Hematopoietic multipotent progenitor cell treated with erythropoietin and hydrocortisone succinate and interleukin-3 and kit ligand, for 8 days (in vitro differentiated cells): ENCODE measurements at places on chromosomes 5 and 9.

DNA sequence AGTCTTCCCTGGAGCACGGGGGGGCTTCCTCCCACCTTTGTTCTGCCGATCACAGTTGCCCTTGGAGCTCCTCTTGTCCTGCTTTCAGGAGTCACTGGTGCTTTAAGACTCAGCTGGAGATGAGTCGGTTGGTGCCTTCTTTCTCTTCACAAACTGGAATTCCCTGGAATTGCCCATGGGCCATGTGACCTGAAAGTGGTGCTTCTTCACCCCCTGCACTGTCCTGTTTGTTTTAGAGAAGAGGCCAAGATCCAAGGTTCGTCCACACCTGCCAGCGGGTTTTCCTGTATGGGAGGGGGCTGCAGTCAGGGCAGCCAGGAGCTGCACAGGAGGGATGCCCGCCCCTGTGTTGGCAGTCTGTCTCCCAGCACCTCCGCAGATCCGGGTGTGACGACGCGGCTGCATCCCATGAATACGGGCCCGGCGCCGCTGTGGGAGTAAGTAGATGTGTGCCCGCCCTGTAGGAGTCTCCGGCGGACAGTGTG lies 9.5 kb upstream of the MRPS2 start:
- no peak for DNase-seq

DNA sequence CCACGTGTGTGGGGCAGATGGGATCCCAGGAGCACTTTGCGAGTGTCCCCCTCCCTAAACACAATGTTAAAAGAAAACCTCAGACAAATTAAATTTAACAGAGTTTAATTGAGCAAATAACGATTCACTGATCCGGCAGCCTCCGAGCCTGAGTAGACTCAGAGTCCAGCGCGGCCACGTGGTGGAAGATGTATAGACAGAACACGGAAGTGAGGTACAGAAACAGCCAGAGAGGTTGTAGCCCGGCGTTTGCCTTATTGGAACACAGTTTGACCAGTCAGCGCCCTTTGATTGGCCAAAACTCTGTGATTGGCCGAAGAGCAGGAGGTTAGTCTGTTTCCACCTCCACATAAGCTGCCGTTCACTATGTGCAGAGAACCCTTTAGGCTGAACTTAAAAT lies 363.0 kb upstream of the IRX2 start:
- DNase-seq, result no peak

DNA sequence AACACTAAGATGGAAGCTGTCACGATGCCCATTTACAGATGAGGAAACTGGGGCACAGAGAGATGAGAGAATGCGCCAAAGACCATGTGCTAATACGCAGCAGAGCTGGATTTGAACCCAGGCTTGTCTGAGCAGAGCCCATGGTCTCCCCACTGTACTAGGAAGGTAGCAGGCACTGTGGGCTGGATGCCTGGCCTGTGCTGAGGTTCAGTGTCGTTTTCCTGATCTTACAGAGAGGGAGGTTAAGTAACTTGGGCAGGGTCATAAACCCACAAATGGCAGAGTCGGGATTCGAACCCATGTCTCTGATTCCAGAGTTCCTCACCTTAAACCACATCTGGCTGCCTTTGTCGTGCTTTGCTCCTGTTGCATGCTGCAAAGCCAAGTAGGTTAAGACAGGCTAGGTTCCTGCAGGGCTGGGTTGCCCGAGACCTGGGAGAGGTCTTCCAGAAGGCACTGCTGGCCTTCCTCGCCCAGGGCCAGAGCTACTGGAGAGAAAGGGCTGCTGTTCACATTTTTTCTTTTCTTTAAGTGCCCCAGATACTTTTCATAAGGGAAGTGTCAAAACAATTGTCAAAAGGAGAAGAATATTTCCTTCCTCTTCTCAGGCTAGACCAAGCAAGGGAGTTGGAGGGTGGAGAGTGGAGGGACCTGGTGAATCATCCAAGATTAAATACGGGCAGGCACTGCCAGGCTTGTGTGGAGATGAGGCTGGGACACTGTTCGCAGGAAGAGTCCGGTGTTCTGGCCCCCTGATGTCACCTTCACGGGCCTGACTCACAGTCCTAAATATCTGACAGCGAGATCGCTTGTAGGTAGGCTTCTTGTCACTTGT lies 3.2 kb downstream of the NEK6 start:
- DNase-seq, result peak; percentile 43

- DNase-seq, result no peak
Measured at GRCh38 chr9:27533311-27533710, 3.7 kb upstream of the MOB3B start.

DNA sequence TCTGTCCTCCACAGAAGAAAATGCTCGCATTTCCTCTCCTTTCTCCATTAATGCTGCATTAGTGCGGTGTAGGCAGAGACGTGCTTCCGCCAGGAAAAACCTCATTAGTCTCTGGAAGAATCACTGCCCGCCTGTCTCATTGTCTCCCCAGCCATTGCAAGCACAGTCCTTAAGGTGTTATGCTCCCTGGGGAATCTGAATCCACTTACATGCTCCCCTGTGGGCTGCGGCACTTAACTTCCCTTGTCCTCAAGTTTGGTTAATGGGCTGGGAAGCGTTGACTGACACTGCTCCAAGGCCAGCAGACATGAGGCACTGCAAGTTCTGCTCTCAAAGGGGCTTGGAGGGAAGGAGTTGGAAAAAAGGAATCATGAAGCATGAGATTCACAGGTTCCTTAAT lies 41.6 kb downstream of the TARS1 start:
- DNase-seq, result no peak

DNA sequence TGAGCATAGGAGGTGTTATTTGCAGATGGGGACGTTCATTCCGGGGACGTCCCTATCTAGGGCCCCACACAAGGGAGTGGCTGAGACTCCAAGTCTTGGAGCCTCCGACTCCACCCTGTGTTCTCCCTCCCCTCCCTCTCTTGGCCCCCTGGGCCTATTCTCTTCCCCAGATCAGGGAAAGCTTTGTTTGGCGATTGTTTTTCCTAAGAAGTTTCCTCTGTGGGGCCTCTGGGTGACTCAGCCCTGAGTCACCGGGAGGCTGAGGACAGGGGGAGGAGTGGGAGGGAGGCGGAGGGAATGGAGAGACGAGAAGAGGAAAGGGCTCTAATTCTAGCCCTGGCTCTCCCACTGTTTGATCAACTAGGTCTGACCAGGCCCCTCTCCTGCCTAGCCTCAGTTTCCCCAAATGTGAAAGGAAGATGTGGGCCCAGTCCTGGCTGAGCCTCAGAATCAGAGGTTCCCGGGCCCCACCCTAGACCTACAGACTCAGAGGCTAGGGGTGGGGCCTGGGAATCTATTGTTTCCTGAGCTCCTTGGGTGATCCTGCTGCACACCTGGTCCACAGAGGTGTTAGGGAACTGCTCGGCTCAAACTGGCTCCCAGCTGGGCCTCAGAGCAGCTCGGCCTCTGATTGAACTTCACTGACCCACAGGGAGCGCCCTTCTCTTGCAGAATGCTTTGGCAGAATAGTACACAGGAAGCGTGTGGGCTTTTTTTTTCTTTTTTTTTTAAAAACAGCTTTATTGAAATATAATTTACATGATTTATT lies 19.2 kb downstream of the GSN start:
- DNase-seq, result peak; percentile 92

DNA sequence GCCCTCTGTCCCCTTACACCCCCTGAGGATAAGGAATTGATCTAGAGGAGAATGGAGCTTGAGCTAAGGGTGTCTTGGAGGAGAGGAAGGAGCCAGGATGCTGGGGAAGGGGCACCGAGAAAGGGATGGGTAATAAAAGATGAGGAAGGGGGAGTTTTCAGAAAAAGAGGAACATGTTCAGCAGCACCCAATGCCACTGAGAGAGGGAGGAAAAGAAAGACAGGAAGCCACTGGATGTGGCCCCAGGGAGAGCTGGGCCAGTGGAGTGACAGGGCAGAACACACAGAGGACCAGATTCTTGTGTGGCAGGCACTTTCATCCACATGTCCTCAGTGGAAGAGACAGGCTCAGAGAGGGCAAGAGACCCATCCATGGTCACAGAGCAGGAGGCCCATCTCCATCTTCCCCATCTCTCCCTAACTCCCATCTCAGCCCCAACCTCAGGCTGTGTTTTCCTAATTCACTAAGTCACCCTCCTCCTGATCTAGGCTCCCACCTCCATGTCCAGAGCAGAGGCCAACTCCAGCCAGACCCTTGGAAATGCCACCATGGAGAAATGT lies 7.2 kb downstream of the PFN3 start:
- DNase-seq, result no peak

DNA sequence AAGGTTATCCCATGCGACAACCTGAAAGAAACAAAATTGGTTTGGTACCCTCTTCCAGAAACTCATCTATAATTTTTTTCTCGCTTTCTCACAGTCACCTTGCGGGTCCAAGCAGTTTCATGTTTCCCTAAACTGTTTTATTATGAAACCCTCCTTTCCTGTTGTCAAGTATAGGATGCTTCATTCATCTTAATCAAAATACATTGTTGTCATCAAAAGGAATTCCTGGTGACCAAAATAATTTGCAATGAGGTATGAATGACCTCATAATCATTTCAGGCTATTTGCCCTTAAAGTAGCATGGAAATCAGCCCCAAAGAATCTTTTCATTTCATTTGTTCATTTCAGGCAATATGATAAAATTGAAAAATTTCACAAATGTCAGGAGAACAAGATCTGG lies 503.0 kb downstream of the SPATA31D1 start:
- no peak for DNase-seq

- DNase-seq, result no peak
Measured at GRCh38 chr5:145068721-145069120, 766.4 kb downstream of the PRELID2 start.

DNA sequence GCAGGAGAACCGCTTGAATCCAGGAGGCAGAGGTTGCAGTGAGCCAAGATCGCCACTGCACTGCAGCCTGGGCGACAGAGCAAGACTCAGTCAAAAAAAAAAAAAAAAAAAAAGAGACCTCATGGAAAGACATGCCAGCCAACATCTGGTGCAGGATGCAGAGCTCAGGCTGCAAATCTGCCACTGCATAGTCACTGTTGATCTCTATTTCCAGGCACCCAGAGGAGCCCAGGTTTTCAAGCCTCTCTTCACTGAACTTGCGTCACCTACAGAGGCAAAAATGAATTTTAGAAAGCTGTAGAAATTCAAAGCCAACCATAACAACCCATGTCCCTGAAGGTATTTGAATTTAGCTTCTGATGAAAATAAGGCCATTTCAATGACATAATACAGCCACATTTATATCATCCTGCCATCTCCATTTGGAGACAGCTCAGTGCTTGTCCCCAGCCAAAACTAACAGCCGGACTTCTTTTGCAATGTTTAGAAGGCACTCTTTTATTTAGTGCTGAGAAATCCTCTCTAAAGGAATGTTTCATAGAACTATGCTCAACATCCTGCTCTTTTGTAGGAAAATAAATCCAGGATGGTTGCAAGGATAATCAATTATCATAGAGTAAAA lies 113.3 kb downstream of the SNX18 start:
- no peak for DNase-seq

DNA sequence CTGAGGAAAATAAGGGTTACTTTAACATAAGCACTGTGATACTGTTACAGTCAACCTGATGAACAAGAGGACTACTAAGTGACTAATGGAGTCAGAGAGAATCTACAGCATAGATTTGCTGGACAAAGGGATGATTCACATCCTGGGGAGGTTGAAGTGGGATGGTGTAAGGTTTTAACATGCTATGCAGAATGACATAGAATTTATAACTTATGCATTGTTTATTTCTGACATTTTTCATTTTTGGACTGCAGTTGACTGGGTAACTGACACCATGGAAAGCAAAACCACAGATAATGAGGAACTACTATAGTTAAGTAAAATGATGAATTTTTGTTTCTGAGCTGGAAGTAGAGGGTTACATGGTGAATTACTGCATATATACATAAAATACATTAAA lies 389.2 kb downstream of the MAT2B start:
- no peak for DNase-seq

GRCh38 chr5:93008502-93009207 lies 572.4 kb downstream of the NR2F1-AS1 start:
- no peak for DNase-seq

GRCh38 chr5:115330830-115331229 lies 34.4 kb upstream of the CCDC112 start:
- DNase-seq, result no peak

- DNase-seq, result no peak
Measured at GRCh38 chr9:108474356-108474755, 381.4 kb downstream of the ACTL7B start.

GRCh38 chr9:132001567-132001966 lies 78.1 kb downstream of the MED27 start:
- DNase-seq, result no peak

DNA sequence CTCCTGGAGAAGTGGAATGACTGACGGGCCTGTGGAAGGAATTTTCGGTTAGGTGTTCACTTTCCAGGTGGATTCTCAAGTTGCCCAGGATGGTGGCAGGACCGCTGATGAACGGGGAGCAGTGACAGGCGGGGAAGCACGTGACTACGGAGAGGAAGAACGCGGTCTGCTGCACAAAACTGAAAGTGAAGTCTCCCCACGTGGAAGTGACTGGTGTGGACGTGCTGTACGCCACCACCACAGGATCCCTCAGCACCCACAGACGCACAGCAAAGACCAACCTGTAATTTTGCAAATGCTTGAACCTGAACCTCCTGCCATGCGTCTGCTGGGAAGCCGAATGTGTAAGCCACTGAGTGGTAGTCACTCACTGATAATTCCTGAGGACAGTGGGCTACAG lies 51.4 kb downstream of the RNF130 start:
- DNase-seq, result no peak

GRCh38 chr9:126357074-126357473 lies 30.4 kb downstream of the MVB12B start:
- no peak for DNase-seq

- DNase-seq, result no peak
Measured at GRCh38 chr5:37197340-37198050, 51.7 kb downstream of the CPLANE1 start.

DNA sequence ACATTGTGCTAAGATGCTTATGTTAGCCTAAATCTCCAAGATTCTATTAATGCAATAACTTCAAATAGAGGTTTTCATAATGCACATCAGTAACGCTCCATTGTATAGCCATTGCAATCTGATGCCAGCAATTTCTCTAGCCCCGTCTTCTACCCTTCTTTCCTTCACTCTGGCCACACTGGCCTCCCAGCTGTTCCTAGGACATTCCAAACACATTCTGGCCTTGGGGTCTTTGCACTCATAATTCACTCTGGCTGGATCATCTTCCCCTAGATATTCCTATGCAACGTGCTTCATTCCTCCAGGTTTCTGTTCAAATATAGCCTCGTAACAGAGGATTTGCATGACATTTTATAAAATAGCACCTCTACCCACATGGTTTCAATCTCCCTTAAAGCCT lies 23.3 kb downstream of the FAM81B start:
- no peak for DNase-seq

DNA sequence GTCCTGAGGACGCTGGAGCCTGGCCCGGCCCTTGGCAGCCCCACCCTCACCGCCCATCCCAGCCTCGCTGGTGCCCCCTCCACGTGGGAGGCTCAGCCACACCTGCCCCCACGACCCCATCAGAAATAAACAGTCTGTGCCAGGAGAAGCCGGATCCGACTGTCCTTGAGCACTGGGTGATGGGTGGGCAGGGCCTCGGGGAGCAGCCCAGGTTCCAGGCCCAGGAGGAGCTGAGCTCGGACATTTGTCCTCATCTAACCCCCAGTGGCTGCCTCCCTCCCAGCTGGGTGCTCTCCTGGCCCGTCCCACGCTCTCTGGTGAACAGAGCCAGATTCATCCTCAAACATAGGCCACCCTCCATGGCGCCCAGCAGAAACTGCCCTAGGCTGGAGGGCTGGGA lies 4.6 kb upstream of the PTGDS start:
- no peak for DNase-seq

- peak; percentile 80 for DNase-seq
Measured at GRCh38 chr5:10301842-10302610, 5.7 kb downstream of the CMBL start.
